SJSA1 (cell line): ENCODE measurements at places on chromosomes 2 and 18.

- H3K36me3 ChIP-seq = no peaks in the 10 kb centered on the region
- H3K27ac ChIP-seq = no peak overlapping the region
- no peaks in the 10 kb centered on the region for H3K27me3 ChIP-seq
- peaks cover 10% of the 10 kb centered on the region for H3K4me1 ChIP-seq
These were observed 24.9 kb upstream of the CREG2 start for GRCh38 chr2:101412092-101412694.

- DNase-seq = no peak
- H3K36me3 ChIP-seq = no peaks in the 10 kb centered on the region
- no peak overlapping the region for H3K4me3 ChIP-seq
- H3K27ac ChIP-seq = no peak overlapping the region
- H3K4me1 ChIP-seq = no peaks in the 10 kb centered on the region
- no peaks in the 10 kb centered on the region for H3K27me3 ChIP-seq
These were observed 302.2 kb upstream of the MAP2 start for GRCh38 chr2:209121691-209122090.

DNA sequence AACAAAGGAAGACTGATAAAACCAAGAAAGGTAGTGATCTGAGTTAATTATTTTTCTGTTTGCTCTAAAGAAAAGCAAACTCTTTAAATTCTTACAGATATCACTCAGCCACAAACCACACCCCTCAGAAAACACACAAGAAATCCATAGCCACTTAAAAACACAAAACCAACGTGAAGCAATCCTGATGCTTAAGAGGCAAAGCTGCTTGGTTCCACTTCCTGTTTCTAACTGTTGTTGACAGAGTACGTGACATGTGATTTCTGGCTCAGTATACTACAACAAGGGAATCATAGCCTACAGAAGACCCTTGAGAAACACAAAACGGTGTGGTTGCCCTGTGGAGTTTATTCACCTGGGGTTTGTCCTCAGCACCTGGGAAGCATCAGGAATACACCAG lies 240.9 kb upstream of the APCDD1 start:
- H3K4me3 ChIP-seq = no peak overlapping the region
- H3K4me1 ChIP-seq = no peaks in the 10 kb centered on the region
- no peak overlapping the region for H3K27ac ChIP-seq

- H3K27ac ChIP-seq = no peak overlapping the region
- H3K27me3 ChIP-seq = no peaks in the 10 kb centered on the region
These were observed 44.2 kb downstream of the WDPCP start for GRCh38 chr2:63544017-63544627.

- H3K4me3 ChIP-seq = no peak overlapping the region
- no peaks in the 10 kb centered on the region for H3K27me3 ChIP-seq
- H3K27ac ChIP-seq = no peak overlapping the region
- H3K36me3 ChIP-seq = peaks cover 3% of the 10 kb centered on the region; the same call in 1 of the 2 replicates
These were observed 125.5 kb downstream of the ATAD2B start for GRCh38 chr2:23801396-23801795.

- no peak overlapping the region for H3K27ac ChIP-seq
- H3K4me1 ChIP-seq = no peaks in the 10 kb centered on the region
- no peaks in the 10 kb centered on the region for H3K27me3 ChIP-seq
- H3K36me3 ChIP-seq = no peaks in the 10 kb centered on the region
- no peak for DNase-seq
These were observed 53.4 kb downstream of the WIPF1 start for GRCh38 chr2:174544156-174544555.

DNA sequence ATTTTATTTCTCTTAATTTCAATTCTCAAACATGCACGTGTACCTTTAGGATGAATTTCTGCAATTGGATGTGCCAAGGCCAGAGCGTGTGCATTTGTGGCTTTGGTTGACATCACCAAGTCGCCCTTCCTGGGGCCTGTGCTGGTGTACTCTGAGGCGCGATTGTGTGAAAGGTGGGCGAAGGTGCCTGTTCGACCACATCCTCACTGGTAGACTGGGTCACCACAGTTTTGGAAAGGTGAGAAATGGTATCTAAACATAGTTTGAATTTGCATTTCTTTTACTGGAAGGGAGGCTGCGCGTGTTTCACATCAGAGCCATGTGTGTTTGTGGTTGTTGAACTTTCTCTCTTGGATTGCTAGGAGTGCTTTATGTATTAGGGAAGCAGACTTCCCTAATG lies 89.8 kb downstream of the LDLRAD4 start:
- no peaks in the 10 kb centered on the region for H3K36me3 ChIP-seq
- no peak for DNase-seq
- H3K4me1 ChIP-seq = no peaks in the 10 kb centered on the region
- no peak overlapping the region for H3K4me3 ChIP-seq
- H3K27me3 ChIP-seq = no peaks in the 10 kb centered on the region

GRCh38 chr2:241516520-241516965 lies 8.2 kb upstream of the STK25 start:
- no peak overlapping the region for H3K27ac ChIP-seq
- no peak for DNase-seq
- no peaks in the 10 kb centered on the region for H3K4me1 ChIP-seq
- no peak overlapping the region for H3K4me3 ChIP-seq

DNA sequence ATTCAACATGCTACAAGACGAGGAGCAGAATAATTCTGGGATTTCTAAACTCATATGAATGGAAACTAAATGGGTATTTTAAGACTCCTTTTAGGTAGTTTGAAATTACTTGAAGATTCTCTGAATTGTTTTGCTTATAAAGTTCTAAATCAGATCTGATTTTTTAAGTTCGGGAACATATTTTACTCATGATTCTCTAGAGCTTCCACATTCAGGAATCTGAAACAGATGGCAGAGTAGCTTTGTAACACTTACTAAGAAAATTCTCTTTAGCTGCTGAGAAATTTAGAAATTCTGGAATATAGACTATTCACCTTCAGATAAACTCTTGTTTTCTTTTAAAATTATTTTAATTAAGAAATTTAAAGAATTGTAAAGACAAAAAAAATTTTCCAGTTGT lies 13.7 kb downstream of the RBBP8 start:
- peaks cover 28% of the 10 kb centered on the region for H3K36me3 ChIP-seq
- H3K4me1 ChIP-seq = no peaks in the 10 kb centered on the region
- H3K27ac ChIP-seq = no peak overlapping the region
- H3K27me3 ChIP-seq = no peaks in the 10 kb centered on the region
- H3K4me3 ChIP-seq = no peak overlapping the region

DNA sequence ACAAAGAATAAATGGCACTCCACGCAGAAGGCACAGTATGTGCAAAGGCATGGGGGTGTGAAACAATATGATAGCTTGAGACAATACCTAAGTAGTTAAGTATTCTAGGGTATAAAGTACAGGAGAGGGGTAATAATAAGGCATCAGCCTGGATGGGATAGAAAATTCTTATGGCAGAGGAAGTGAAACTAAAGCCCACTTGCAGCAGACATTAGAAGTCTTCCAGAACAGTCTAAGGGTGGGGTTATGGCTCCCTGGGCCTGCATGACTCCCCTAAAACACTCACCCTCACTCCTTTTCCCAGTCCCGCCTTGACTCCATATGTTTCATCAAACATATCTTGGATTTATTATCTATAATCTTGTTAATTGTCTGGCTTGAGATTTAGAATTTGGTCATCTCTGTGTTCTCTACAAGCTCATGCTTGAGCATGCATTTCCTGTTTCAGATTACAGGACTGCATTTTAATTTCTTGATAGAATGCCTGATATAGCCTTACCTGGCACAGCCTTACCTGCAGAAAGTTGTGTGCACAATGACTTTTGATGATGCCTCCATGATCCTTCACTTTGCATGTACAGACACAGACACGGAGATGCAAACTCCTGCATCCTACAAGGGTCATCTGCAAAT lies 28.5 kb upstream of the TMBIM1 start:
- peaks cover 21% of the 10 kb centered on the region for H3K4me1 ChIP-seq
- no peak overlapping the region for H3K4me3 ChIP-seq
- H3K36me3 ChIP-seq = no peaks in the 10 kb centered on the region
- no peaks in the 10 kb centered on the region for H3K27me3 ChIP-seq
- no peak for DNase-seq

GRCh38 chr18:26685438-26686157 lies 137.2 kb upstream of the KCTD1 start:
- DNase-seq = no peak
- peaks cover 10% of the 10 kb centered on the region for H3K27me3 ChIP-seq
- H3K36me3 ChIP-seq = no peaks in the 10 kb centered on the region
- no peak overlapping the region for H3K27ac ChIP-seq
- H3K4me3 ChIP-seq = no peak overlapping the region

GRCh38 chr2:155485141-155485842 lies 786.8 kb downstream of the KCNJ3 start:
- H3K36me3 ChIP-seq = no peaks in the 10 kb centered on the region
- DNase-seq = no peak
- H3K4me1 ChIP-seq = no peaks in the 10 kb centered on the region
- no peak overlapping the region for H3K27ac ChIP-seq

GRCh38 chr2:9017411-9017810 lies 13.9 kb upstream of the MBOAT2 start:
- H3K36me3 ChIP-seq = no peaks in the 10 kb centered on the region
- H3K27me3 ChIP-seq = no peaks in the 10 kb centered on the region
- peaks cover 6% of the 10 kb centered on the region; the same call in 1 of the 2 replicates for H3K4me1 ChIP-seq
- no peak overlapping the region for H3K4me3 ChIP-seq
- DNase-seq = no peak
- no peak overlapping the region for H3K27ac ChIP-seq

DNA sequence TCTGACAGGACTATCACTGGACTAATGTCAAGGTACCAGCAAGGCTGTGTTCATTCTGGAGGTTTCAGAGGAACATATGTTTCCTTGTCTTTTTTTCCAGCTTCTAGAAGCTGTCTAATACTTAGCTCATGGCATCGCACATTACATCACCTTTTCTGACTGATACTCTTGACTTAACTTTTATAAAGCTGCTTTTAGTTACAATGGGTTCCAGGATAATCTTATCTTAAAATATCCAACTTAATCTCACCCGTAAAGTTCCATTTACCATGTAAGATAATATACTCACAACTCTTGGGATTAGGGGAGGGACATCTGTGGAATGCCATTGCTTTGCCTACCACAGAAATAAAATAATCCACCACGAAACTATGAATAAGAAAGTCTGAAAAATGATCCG lies 394.2 kb downstream of the CDH19 start:
- H3K36me3 ChIP-seq = no peaks in the 10 kb centered on the region
- no peak for DNase-seq
- H3K27me3 ChIP-seq = no peaks in the 10 kb centered on the region

DNA sequence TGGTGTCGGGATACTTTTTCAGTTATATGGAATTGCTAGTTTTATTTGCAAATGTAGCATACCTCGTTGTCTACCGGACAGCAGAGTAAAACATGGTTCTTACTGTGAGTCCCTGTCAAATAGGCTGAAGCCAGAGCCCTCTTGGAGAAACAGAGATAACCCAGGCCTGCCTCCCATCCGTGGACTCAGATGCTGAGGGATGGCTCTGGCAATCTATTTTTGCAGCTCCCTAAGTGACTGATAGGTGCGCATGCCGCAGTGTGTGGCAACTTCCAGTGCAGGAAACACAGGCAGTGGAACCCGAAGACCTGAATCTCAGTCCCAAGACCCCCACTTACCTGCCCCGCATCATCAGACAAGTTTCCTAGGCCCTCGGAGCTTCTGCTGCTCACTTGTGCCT lies 33.6 kb downstream of the STEAP3 start:
- H3K4me3 ChIP-seq = no peak overlapping the region
- H3K27me3 ChIP-seq = no peaks in the 10 kb centered on the region
- H3K4me1 ChIP-seq = peaks cover 80% of the 10 kb centered on the region
- no peak for DNase-seq
- H3K27ac ChIP-seq = no peak overlapping the region

DNA sequence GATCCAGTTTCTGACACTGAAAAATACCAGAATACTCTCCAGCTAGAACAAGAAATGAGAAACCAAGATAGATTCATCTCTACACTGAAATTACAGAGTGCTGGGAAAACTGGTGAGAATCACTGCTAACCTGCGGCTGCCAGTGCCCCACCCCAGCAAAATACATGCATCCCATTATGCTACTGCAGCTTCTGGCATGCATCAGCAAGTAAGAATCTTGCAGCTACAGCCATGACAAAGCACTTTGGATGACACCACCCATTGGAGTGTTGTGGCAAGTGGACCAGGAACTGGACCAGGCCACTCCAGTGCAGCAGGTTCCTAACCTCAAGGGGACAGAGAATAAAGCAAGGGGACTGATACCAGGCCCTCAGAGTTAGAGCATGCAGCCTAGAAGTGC lies 378.8 kb upstream of the ETAA1 start:
- H3K4me3 ChIP-seq = no peak overlapping the region
- H3K36me3 ChIP-seq = no peaks in the 10 kb centered on the region
- H3K27me3 ChIP-seq = no peaks in the 10 kb centered on the region

DNA sequence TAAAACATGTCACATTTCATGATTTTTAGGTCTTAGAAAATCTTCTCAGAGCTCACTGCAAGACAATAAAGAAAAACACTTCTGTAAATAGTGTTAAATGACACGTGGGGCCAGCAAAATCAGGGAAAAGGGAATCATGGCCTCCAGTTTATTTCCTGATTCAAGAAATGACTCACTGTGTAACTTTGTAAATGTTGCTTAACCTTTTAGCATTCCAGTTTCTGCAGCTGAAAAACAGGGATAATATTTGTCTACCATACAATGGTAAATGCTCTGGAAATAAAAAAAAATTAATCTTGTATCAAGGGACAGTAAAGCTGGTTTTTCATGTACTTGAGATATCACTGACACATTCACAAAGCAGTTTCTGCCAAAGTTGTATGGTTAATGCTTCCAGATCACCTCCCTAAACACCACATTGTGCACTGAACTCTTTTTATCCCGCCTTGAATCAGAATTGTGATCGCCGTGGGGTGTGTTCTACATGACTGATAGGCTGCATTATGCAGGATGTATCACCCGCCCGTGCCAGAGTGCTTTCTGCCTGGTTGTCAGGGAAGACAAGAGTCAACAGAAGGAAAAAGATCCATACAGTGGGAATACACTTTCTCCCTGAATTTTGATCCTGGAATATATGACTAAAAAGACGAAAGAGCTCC lies 238.8 kb downstream of the IKZF2 start:
- peaks cover 8% of the 10 kb centered on the region for H3K4me1 ChIP-seq
- no peaks in the 10 kb centered on the region for H3K36me3 ChIP-seq
- no peak overlapping the region for H3K4me3 ChIP-seq
- H3K27me3 ChIP-seq = no peaks in the 10 kb centered on the region

- H3K4me3 ChIP-seq = no peak overlapping the region
- H3K4me1 ChIP-seq = peaks cover 16% of the 10 kb centered on the region
- H3K36me3 ChIP-seq = peaks cover 3% of the 10 kb centered on the region; the same call in 1 of the 2 replicates
- H3K27me3 ChIP-seq = no peaks in the 10 kb centered on the region
These were observed 4.4 kb downstream of the NCOA1 start for GRCh38 chr2:24495451-24495850.
